ENCODE measurements at places on chromosomes 1 and 21. TPM values are rescaled to one million over a fixed set of nuclear protein-coding genes. Genes with fewer than 3 reads are reported as not detected.

The CHIT1 gene
- total RNA-seq = 225 TPM

DNA sequence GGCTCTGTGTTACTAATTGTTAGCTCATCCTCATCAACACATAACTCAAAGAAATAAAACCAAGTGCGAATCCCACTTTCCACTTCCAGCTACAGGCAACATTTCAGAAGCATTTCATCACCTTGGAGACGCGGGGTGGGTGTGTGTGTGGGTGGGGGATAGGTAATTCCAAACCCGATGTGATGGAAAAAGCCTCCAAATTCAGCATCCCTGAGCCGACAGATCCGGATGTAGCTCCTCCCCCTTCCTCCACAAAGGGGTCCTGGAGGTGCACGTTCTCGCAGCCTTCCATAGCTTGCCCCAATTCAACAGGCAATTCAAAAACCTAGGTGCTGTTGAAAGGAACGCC is 486 bp downstream of the HSPA13 start:
- H3K27me3 ChIP-seq = no peaks in the 10 kb centered on the region
- H3K36me3 ChIP-seq = peaks cover 9% of the 10 kb centered on the region
- H3K4me1 ChIP-seq = peaks cover 27% of the 10 kb centered on the region
- peak overlapping the region; percentile 82 for H3K4me3 ChIP-seq

The ITSN1 gene
- 31.4 TPM for total RNA-seq

- H3K4me1 ChIP-seq = no peaks in the 10 kb centered on the region
- DNase-seq = no peak
- H3K27ac ChIP-seq = no peak overlapping the region
- no peaks in the 10 kb centered on the region for H3K36me3 ChIP-seq
- H3K4me3 ChIP-seq = no peak overlapping the region
Observed at GRCh38 chr1:175497501-175497900, 245.9 kb downstream of the TNR start.

- DNase-seq = peak; percentile 75
- H3K36me3 ChIP-seq = no peaks in the 10 kb centered on the region
- H3K4me3 ChIP-seq = peak within 1 kb of the TSS; percentile 28
- H3K27me3 ChIP-seq = peaks cover 25% of the 10 kb centered on the region
- no peak within 1 kb of the TSS for H3K27ac ChIP-seq
Observed at GRCh38 chr1:154567386-154568156, at the start of gene CHRNB2. TSS of gene CHRNB2 (plus strand) at chr1:154567778. CDS start at chr1:154568045, 267 bp downstream.

DNA sequence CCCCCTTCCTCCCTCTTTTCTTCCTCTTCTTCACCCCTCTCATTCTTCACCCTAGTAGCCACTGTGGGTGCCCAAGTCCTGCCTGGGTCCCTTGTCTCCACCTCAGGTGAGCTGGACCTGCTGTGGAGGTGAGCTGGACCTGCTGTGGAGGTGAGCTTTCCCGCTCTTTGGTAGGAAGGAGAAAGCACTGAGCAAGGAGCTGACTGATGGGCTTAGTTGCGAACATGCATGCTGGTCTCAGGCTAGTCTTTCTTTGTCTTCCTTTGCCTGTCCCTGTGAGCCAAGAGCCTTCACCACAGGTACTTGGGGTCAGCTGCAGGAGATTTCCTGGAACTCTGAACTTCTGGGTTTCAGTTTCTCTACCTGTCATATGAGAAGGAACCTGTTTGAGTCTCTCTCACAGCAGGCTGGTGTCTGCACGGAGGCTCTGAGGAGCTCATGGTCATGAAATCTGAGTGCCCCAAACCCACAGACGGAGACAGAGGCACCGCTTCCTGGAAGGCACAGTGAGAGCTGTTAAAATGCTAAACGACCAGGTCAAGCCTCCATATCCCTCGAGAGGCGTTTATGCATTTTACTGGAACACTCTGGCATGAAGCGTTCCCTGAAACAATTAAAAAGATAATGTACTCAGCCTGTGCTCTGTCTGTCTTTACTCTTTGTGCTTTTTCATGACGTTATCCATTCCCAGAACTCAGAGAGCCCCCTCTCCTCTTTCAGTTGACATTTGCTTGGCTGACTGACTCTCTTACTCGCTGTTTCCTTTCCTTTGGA is 69.5 kb downstream of the RHOU start:
- H3K4me3 ChIP-seq = no peak overlapping the region
- H3K27ac ChIP-seq = no peak overlapping the region
- no peaks in the 10 kb centered on the region for H3K36me3 ChIP-seq
- peaks cover 33% of the 10 kb centered on the region for H3K4me1 ChIP-seq

DNA sequence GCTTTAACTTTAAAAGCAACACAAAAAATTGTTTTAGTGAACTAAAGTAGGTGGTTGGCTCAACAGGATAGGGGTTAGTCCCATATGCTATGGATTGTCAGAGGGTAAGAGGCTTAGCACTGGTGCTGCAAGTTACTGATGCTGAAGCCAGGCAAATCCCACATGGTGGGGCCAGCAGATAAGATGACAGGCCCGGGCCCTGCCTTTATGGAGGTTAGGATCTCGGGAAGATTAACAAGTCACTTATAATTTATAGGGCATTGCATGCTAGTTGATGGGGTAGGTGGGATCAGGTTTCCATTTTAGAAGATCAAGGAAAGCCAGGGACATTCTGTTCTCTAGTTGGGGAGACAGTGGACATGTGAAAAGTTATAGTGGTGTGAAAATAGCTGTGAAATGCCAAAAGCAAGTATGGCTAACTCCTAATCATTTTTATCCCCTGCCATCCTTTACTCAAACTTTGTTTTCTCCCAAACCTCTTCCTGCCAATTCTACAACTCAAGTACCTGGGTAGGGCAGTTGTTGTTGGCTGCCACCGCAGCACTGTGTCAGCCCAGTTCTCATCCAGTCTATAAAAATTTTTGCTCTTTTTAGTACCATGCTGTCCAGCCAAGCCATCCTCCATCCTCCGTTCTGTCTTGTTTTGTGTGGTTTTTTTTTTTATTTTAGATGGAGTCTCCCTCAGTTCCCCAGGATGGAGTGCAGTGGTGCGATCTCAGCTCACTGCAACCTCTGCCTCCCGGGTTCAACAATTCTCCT is 10.3 kb downstream of the CHAF1B start:
- no peak for DNase-seq
- no peaks in the 10 kb centered on the region for H3K4me1 ChIP-seq
- no peak overlapping the region for H3K4me3 ChIP-seq
- H3K27ac ChIP-seq = no peak overlapping the region
- no peaks in the 10 kb centered on the region for H3K36me3 ChIP-seq
- no peaks in the 10 kb centered on the region for H3K27me3 ChIP-seq

DNA sequence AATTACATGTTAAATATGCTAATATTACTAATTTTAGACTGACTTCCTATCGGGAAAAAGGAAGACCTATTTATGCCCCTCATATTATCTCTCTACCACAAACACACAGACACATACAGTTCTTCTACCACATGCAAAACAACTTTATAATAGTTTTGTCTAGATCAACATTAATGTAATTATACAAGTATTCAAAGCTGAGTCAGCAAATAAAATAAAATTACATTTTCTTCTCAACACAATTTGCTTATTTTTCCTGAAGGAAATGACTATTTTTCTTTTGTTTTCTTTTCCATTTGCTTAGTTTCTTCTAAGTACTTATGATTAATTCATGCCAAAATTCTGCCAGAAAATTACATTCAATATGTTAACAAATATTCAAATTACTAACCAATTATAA is 654.2 kb downstream of the AMY1C start:
- H3K4me1 ChIP-seq = no peaks in the 10 kb centered on the region
- H3K27ac ChIP-seq = no peak overlapping the region
- H3K4me3 ChIP-seq = no peak overlapping the region
- H3K36me3 ChIP-seq = no peaks in the 10 kb centered on the region

DNA sequence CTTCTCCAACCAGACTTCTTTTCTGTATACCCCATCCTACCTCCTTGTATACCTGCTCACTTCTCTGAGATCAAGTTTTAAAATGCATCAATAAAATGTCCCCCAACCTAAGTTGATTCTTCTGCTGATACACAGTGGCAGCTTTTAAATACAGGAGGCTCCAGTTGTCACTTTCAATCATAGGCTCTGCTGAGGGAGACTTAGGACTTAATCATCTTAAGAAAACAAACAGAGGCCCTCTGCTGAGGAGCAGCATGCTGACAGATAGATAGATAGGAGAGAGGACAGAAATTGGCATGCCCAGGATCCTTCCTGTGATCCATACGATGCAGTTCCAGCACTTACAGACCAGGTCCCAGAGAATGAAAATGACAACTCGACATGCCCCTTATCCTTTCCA is 311.0 kb upstream of the PROX1 start:
- H3K27me3 ChIP-seq = no peaks in the 10 kb centered on the region
- H3K4me1 ChIP-seq = no peaks in the 10 kb centered on the region
- no peak overlapping the region for H3K27ac ChIP-seq
- H3K36me3 ChIP-seq = no peaks in the 10 kb centered on the region
- DNase-seq = no peak
- H3K4me3 ChIP-seq = no peak overlapping the region

GRCh38 chr1:88670462-88670861 is 13.6 kb upstream of the PKN2 start:
- no peaks in the 10 kb centered on the region for H3K36me3 ChIP-seq
- no peaks in the 10 kb centered on the region for H3K27me3 ChIP-seq
- H3K27ac ChIP-seq = no peak overlapping the region
- DNase-seq = no peak

The IQCC gene
- 2.0 TPM for total RNA-seq

- H3K4me3 ChIP-seq = no peak overlapping the region
- H3K27ac ChIP-seq = peak overlapping the region; percentile 76
- H3K27me3 ChIP-seq = no peaks in the 10 kb centered on the region
- DNase-seq = peak; percentile 53
- H3K36me3 ChIP-seq = no peaks in the 10 kb centered on the region
- H3K4me1 ChIP-seq = peaks cover 48% of the 10 kb centered on the region
Observed at GRCh38 chr1:232589812-232590743, 39.9 kb downstream of the SIPA1L2 start.
